Stromal cell of bone marrow (primary cell): ENCODE measurements at places on chromosomes 2 and 18.

GRCh38 chr2:70536517-70537055 is 17.0 kb downstream of the TGFA start:
- no peak for DNase-seq

DNA sequence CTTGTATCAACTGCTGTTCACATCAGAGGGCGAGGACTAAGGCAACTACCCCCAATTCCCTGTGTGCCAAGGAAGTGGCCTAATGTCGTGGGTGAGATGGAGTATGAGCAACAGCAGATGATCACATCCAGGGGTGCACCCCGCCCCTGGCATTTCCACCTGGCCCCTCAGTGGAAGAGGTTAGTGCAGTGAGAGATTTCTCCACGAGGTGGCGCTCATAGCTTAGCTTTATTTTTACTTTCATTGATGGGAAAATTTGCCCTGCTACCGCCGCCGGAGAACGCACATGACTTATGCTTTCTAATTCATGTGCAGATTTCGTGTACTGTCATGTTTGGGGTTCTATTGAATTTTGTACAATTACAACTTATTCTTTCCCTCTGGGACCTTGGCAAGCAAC is 470.6 kb upstream of the MEX3C start:
- DNase-seq = peak; percentile 6

GRCh38 chr2:121994238-121995206 is 239.1 kb downstream of the TSN start:
- no peak for DNase-seq

DNA sequence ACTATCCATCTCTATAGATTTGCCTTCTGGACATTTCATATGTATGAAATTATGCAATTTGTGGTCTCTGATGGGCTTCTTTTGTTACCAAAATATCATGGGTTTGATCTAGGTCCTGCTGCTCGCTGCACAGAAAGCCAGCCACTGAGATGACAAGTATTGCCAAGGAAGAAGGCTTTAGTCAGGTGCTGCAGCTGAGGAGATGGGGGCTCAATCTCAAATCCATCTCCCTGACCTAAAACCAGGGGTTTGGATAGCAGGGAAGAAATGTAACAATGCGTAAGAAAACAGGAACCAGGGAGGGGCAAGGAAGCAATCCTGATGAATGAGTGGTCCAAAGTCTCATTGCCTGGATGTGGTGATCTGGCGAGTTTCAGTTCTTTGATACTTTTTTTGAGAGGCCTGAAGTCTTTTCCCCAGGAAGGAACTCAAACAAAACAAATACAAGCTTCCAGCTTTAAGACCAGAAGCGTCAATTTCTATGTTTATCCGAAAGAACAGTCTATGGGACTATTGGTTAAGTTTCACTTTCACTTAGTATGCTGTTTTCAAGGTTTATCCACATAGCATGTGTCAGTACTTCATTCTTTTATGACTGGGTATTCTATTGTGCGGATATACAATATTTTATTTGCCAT is 3.4 kb upstream of the CKAP2L start:
- DNase-seq = no peak

- DNase-seq = no peak
Measured at GRCh38 chr2:105609746-105610402, 134.8 kb upstream of the NCK2 start.

- DNase-seq = no peak
Measured at GRCh38 chr2:188114014-188114413, 177.7 kb upstream of the GULP1 start.

GRCh38 chr2:176415937-176416499 is 146.8 kb downstream of the MTX2 start:
- no peak for DNase-seq

- DNase-seq = no peak
Measured at GRCh38 chr2:217362286-217362685, 502.4 kb upstream of the TNP1 start.

DNA sequence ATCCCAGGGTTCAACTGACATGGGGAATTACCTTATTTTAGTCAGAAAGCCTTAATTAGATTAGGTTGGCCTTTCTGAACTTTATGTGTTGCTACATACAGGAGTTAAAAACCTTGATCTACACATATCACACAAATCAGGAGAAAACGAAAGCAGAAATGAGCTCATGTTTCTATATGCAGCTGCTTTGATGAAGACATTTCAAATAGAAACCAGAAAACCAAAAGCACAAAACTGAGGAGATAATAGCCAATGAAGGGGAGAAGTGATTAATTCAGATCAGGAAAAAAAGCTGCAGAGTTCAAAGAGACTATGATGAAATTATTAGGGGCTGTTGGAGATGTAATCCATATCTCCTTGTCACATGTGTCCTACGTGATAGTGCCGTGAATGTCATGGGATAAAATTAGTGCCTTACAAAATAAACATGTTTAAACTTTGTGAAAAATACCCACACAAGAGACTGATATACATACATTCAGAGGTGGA is 255.0 kb downstream of the CAMKMT start:
- no peak for DNase-seq

DNA sequence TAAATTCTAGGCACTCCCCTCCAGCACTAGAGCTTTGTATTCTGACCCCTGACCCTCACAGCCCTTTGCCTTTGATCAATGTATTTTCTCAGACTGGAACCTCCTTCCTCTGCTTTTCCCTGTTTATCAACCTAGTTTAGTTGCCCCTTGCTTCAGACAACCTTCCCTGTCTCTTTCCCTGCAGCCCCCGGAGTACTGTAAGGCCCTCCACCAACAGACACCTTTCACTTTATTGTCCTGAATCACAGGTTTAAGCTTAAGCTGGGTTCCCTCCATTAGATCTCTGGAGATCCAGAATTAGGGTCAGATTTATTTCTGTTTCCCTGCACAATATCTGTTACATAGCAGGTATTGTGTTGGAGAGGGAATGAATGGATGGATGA is 140.2 kb downstream of the DDX1 start:
- DNase-seq = no peak

- no peak for DNase-seq
Measured at GRCh38 chr2:233199870-233200269, 51.6 kb upstream of the ATG16L1 start.

DNA sequence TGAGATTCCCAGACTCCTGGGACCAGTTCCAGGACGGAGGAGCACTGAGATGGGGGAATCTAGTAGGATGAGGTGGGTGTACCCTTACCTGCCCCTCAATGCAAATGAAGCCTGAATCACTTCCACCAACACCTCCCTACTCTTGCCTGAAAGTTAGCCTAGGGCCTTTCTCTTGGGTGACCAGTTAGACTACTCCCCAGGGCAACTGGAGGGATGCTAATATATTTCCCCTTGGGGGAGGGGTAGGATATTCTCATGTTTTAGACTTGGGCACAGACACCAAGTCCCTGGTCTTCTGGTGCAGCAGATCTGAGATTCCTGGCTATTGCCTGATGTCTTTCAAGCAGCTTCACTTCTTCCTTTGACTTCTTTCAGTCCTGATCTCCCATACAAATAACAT is 334.5 kb downstream of the ALK start:
- DNase-seq = no peak

GRCh38 chr2:138028538-138028937 is 64.3 kb downstream of the HNMT start:
- DNase-seq = no peak

DNA sequence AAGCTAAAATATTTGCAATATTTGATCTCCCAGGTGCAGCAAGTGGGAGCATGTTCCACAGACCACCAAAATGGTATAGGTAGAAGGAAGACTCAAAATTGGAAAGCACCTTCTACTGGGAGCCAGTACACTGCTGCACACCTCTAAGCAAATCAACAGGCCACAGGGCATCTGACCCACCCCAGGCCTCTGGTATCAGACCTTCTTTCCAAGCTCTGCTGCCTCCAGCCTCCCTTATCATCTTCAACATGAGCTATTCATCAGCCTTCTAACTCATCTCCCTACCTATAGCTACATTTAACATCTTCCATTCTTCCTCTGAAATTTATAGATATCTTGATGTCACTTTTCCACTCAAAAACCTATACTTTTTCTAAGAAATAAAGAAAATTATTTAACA is 294.8 kb downstream of the ZEB2 start:
- DNase-seq = no peak
